Kidney epithelial cell (primary cell): ENCODE measurements at places on chromosomes 2 and 18. TPM values are rescaled to one million over a fixed set of nuclear protein-coding genes. Genes with fewer than 3 reads are reported as not detected.

- no peak for DNase-seq
Observed at GRCh38 chr2:62831729-62832128, 126.2 kb downstream of the EHBP1 start.

- no peak for DNase-seq
Observed at GRCh38 chr18:48521723-48522122, 17.1 kb upstream of the CTIF start.

DNA sequence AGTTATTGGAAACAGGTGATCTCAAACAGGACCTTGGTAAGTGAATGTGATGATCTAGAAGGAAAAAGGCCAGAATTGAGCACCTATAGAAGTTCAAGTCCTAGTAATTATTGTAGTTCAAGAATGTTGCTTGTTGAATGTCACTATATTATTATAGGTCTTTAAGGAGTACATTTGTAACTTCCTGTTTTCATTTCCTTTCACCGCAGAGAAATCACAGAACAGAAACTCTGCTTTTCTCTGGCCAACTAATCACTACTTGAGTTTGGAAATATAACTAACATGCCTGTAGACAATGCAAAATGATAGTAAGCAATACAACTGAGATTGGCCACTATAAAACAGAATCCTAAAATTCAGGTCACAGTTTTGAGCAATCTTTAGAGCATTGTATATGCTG is 61.8 kb upstream of the EFEMP1 start:
- DNase-seq: no peak

NEUROD1 gene
- total RNA-seq: not detected in 2 replicates
